Stimulated activated CD8-positive, alpha-beta memory T cell treated with anti-CD3 and anti-CD28 coated beads, Interleukin-4, amount 100 ng/mL, for 1 hour (primary cell): ENCODE measurements at places on chromosomes 3 and 15.

GRCh38 chr3:184339001-184339400, 1.6 kb downstream of the FAM131A start:
- DNase-seq: no peak

- DNase-seq: no peak
Measured at GRCh38 chr3:13016083-13016720, 57.0 kb downstream of the IQSEC1 start.

GRCh38 chr15:45855210-45855906, 220.5 kb downstream of the SQOR start:
- DNase-seq: no peak

- DNase-seq: no peak
Measured at GRCh38 chr3:172711454-172711795, 558 bp upstream of the NCEH1 start.

GRCh38 chr3:14880447-14881106, 61.8 kb downstream of the FGD5 start:
- DNase-seq: no peak

- no peak for DNase-seq
Measured at GRCh38 chr15:99098991-99099390, 5.9 kb upstream of the SYNM start.

GRCh38 chr3:12188328-12188648, 29.6 kb upstream of the TIMP4 start:
- DNase-seq: no peak

GRCh38 chr3:79516795-79517194, 251.0 kb downstream of the ROBO1 start:
- no peak for DNase-seq

GRCh38 chr15:98604983-98605382, 43.4 kb upstream of the IGF1R start:
- no peak for DNase-seq

GRCh38 chr3:194867270-194867983, 181.7 kb downstream of the FAM43A start:
- DNase-seq: no peak

- DNase-seq: no peak
Measured at GRCh38 chr3:78258798-78259197, 1218.9 kb downstream of the ROBO2 start.
